ENCODE measurements at places on chromosomes 11 and 22. TPM values are rescaled to one million over a fixed set of nuclear protein-coding genes. Genes with fewer than 3 reads are reported as not detected.
A peak's percentile ranks its signal among the peaks of the same experiment; 100 is the strongest.

The SMC1B gene
- not detected for total RNA-seq

The POU2F3 gene
- total RNA-seq, result 0.41 TPM

The FOLR1 gene
- total RNA-seq, result not detected

The TMEM151A gene
- total RNA-seq, result 9.0 TPM

The MN1 gene
- 26.5 TPM for total RNA-seq

The DCHS1 gene
- total RNA-seq, result 38.3 TPM

The ALDH3B1 gene
- total RNA-seq, result 0.41 TPM

The PRPF19 gene
- total RNA-seq, result 37.5 TPM

The KCNQ1OT1 gene
- total RNA-seq, result 2.0 TPM

DNA sequence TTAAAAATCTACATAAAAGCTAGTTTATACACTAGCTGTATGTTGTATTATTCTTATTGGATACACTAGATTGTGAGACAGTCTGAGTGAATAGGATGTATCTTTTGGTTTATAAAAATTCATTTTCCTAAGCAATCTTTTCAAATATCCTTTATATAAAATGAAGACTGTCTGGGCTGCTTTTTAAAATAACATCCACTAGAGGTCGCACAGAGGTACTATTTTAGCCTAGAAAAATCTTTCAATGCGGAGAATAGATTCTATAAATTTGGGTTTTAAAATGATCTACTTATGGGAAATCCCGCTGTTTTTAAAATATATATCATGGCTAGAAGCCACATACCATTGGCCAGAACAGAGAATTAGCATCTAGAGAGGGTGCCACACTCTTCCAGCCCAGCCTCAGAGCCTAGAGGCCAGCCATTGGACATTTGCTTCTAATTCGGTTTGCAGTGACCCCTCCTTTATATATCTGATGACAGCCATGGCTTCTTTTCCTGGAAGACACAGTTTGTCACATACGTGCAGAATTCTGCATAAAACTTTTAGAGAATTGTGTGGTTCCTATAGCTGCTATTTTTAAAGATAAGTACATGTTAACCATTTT lies 7.3 kb downstream of the C11orf97 start:
- peak; percentile 25 for DNase-seq

DNA sequence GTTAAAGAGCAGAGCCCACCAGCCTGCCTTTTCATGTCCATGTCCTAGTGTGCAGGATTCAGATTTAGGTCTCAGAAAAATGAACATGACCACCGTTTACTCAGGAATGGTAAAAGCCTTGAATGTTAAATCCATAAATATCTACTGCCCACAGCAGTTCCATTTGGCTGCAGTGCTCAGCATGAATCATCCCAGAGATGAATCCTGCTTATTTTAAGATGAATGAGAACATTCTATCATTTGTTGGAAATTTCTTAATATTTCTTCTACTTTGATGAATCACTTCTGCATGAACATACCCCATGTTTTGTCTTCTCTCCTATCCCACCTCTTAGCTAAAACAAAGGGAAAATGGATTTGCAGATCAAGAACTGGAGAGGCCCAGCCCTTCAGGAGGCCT lies 47.5 kb upstream of the AQP11 start:
- no peak for DNase-seq

- no peak for DNase-seq
Measured at GRCh38 chr11:61009392-61010275, 38.2 kb downstream of the CD6 start.

- no peak for DNase-seq
Measured at GRCh38 chr11:134037046-134037908, 31.6 kb upstream of the JAM3 start.

DNA sequence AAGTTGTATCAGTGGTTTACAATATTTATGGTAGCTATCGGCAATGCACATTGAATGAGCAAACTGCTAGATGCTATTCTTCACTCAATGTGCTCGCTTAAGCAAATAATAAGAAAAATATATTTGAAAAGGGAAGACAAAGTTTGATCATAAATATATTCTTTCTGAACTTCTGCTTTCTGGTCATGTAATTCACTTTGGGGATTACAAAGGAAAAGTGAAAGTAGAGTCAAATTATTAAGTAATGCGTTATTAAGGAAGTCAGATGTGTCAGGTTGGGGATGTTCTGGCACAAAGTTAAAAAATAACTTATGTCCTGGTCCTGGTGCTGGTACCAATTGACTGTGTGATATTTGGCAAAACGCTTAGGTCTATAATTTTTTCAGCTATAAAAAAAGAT lies 98.0 kb upstream of the TRIM77 start:
- DNase-seq, result no peak

DNA sequence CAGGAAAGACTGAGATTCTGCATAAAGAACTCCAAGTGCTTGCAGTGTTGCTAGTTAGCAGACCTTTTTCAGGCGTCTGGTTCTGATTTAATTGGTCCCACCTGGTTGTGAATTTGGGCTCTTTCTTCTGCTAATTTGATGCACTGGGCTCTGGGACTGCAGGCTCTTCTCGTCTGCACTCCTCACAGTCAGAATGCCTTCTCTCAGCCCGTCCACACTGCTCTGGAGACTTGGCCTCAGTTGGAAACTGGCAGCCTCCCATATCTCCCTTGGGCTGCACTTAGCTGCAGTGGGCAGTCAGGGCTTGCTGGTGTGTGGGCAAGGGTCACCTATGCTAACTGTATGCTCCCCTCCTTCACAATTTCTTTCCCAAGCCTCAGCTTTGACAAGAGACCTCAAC lies 1.5 kb downstream of the TRIM6 start:
- no peak for DNase-seq

GRCh38 chr11:35763765-35764164 lies 101.2 kb downstream of the TRIM44 start:
- no peak for DNase-seq

- DNase-seq, result no peak
Measured at GRCh38 chr22:49023161-49023878, 804.4 kb downstream of the BRD1 start.

DNA sequence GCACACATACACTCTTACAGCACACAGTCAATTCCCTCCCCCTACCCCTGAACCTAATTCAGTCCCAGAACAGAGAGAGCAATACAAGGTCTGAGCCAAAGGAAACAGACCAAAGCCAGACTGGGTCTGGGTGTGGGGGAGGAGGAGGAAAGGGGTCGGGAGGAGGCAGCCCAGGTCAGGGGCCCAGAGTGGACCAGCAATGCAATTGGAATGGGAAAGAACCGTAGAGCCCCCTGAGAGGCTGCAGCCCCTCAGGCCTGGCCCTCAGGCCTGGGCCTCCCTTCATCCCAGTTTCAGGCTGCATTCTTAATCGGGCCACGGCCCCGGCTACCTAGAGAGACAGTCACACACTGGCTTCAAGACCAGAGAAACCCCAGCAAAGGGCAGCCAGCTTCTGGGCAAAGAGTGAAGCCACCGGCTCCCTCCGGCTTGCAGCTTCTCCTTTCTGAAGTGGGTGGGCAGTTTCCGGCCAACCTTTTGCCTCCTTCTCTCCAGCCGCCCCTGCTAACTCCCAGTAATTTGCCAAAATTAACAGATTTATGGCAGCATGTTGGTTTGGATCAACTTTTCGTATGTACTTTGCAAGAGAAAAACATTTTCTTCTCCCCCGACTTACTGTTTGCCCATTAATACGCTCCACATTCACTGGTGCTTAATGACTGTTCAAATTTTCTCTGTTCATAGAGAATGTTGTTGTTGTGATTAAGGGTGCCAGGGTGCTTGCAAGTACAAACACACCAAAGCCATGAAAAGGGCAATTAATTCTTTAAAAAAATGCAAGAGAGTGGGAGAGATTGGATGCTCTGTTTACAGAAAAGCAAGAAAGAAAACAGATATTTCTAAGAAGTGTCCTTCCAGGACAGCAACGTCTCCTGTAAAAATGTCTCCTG lies 488.3 kb downstream of the MN1 start:
- no peak for DNase-seq

DNA sequence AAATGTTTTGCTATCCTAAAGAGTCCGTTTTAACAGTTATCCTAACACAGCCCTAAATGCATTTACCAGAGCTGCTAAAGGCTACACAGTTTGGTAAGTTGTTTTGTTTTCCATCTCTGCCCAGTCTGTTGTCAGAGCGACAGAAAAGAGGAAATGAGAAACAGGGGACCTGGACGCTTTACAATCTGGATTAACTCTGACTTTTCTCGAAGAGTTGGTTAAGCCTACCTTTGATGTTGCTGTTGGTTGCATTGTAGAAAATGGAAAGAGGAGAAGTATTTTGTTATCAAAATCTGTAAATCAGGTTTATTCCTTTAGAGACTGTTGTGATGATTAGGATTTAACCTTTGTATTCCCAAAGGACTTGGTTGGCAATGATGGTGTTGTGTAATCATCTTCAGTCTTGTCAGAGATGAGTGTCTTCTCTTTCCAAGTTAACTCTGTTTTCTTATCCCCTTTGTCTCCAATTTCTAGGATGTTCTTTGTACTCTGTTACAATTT lies 481 bp downstream of the ANGPTL5 start:
- DNase-seq, result no peak

- no peak for DNase-seq
Measured at GRCh38 chr11:121449626-121450025, 2.5 kb upstream of the SORL1 start.

DNA sequence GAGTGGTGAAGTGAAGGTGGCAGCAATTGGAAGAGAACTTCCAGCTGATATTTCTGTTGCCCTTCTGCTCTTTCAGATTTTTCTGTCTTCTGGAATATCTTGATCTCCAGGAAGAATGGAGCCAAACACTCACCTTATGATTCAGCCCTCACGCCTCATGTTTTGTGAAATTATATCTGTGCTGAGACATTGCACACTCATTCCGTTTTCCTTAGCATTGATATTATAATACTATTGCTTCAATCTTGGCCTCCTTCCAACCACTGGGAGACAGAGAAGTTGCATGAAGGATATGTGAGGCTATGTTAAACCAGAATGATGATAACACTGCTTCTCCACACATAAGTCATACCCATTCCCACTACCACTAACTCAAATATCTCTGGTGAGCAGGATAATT lies 177.9 kb downstream of the ETS1 start:
- no peak for DNase-seq

DNA sequence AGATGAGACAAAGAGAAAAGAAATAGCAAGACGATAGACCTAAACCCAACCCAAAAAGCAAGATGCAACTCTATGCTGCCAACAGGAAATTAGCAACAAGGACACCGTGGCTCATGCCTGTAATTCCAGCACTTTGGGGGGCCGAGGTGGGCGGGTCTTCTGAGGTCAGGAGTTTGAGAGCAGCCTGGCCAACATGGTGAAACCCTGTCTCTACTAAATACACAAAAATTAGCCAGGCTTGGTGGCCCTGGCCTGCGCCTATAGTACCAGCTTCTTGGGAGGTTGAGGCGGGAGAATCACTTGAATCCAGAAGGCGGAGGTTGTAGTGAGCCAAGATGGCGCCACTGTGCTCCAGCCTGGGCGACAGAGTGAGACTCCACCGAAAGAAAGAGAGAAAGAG lies 24.3 kb upstream of the IL10RA start:
- DNase-seq, result no peak
